ENCODE measurements at places on chromosomes 7 and 10. TPM values are rescaled to one million over a fixed set of nuclear protein-coding genes. Genes with fewer than 3 reads are reported as not detected.

The INA gene
- 204 TPM for total RNA-seq

The OAT gene
- total RNA-seq, result 58.4 TPM

The KCND2 gene
- 2.3 TPM for total RNA-seq

The MYL10 gene
- total RNA-seq, result not detected

The RPEL1 gene
- 0.49 TPM for total RNA-seq

The C10orf143 gene
- 2.8 TPM for total RNA-seq

DNA sequence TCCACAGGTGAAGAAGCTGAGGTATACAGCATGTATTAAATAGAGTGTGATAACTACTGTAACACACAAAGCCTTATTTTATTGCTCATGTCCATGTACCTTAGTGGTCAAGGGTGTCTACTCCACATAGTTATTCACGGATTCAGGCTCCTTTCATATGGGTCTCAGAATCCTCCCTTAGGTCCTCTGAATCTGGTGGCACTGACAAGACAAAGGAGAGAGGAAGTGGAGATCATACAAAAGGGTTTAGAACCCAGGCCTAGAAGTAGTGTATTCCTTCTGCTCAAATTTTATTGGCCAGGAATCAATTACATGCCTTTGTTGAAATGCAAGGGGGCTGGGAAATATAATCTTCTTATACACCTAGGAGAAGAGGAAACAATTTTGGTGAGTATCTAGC, 164.6 kb downstream of the PTEN start:
- ATAC-seq, result no peak

DNA sequence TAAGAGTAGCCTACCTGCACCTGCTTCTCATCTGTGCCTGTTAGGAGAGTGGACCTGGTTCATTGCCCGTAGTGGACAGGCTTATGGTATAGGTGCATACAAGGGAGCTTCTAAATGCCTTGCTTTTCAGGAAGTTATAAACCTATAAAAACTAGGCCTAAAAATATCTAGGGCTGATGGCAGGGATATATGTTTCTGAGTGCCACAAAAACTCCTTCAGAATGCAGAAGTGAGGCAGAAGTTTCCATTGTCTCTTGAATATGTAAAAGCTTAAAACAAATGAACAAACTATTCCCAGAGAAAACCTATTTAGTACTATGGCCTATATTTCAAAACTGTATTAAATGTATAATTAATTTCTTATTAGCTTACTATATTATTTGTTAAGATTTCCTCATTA, 91.8 kb downstream of the RNLS start:
- ATAC-seq, result no peak

DNA sequence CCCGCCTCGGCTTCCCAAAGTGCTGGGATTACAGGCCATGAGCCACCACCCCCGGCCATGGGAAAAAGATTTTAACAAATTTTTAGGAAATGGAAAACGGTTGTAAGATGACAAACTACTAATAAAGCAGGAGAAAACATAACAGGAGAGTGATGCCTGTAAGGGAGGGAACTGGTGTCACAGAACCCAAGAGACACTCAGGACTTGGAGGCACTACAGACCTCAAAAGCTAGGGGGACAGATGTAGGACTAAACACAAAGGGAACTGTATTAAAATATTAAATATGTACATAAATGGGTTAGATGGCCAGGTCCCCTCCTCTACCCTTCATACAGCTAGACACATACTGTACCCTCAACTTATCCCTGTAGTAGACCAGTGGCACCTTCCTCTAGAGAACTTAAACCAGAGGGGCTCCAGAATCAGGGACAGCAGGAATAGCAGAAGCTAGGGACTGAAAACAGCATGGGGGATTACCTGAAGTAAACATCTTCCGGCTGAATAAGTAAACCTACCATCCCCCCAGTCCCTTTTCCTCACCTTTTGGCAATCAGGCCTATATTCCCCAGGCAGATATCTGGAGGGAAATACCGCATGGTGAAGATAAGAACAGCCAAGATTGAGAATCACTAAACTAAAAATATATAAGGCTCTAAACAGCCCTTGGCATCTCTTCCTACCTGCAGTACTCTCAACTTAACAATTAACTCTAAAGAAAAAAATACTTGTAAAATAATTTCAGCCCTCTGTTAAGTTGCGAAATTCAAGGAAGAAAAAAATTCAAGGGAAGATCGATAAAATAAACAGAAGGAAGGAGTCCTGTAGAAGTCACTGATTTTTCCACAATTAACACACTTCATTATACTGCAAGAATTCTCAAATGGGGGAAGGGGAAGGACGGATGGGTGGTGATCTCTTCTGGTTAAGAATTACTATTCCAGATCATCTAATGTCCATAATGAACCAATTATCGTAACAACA, 15.5 kb downstream of the TM9SF3 start:
- no peak for ATAC-seq

GRCh38 chr7:140922741-140923345, 1.9 kb downstream of the BRAF start:
- no peak for ATAC-seq

DNA sequence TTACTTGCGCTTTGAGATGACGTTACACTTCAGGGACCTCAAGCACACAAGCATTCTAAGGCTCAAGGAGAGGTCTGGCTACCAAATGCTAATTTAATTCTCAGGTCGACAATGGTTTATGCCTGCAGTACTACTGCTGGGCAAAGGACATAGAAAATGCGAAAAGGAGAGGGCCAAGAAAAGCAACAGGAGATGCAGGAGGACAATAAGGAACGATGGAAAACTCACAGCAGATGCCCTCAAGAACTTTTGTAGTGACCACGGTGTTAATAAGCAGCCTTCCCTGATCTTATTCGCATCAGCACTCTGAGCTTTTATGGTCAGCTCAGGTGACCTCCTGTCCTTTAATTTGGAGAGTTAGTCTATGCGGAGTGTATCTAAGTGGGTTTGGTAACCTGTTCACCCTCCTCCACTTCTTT, 146.3 kb downstream of the GPR85 start:
- peak; percentile 45 for ATAC-seq

- ATAC-seq, result peak; percentile 17
Measured at GRCh38 chr7:44622342-44623151, 16.1 kb downstream of the OGDH start.

GRCh38 chr7:23965296-23965695, 255.3 kb downstream of the STK31 start:
- ATAC-seq, result no peak

DNA sequence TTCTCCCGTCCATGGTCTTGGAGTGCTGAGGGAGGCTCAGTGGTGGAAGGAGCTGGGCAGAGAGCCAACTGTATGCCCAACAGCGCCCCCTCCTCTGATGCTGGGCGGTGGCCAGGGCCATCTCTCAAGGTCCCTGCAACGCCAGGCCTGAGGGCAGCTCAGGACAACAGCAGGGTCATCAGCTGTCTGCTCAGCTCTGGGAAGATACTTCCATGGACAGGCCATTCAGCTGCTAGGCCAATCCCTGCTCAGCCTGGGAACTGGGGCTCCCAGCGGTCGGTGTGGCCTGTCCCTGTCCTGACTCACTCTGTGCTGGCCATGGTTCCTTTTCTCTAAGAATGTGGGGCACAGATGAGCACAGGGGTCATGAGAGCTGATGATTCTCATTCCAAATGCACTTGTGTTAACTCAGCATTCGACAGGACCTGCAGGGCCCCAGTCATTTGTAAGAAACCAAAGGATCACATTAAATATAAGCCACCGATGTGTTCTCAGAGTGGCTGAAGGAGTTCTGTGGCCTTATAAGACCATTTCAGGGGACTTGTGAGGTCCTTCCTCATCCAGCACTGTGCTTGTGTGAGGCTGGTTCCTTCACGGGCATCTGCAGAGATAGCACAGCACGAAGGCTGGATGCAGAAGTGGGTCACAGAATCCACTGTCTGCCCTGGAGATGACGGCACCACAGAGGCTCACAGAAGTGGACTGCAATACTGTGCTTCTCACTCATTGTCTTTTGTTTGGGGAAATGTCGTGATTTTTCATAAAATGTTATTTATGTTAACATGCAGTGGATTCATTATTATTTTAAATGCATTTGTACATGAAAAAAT, 73.0 kb downstream of the ADCY1 start:
- ATAC-seq, result peak; percentile 25

DNA sequence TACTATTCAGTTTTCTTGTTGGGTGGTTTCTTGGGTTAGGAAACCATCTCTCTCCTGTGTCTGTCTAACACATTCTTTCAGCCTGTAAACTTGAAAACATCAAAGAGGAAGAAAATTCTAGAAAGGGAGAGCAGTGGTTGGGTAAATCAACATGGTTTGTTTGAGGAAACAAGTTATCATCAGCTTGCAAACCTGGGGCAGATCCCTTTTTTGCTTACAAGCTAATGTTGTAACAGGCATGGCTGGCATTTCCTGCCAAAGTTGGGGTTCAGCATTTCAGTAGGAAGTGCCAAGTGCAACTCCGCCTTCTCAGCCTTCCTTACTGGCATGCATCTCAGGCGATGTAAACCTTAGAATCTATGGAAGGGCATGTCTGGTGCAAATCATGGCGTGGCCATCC, 112.6 kb downstream of the EEPD1 start:
- no peak for ATAC-seq

GRCh38 chr7:106180721-106181120, 68.6 kb upstream of the SYPL1 start:
- ATAC-seq, result no peak

DNA sequence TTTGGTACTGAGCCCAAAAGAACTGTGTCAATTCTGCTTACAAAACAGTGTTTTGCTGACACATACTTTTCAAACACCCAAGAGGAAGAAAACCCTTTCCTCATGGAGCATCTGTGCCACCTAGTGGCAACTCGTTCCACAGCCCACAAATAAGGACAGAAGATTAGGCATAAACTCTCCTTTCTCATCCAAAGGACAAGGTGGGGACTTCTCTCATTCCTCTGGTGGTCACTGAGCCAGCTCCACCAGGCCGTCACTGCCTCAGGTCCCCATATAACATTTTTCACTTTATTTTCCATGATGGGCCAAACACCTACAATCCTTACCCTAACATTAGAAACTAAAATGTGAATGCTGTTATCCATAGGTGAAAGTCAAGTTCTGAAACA, 76.9 kb downstream of the RNF216 start:
- ATAC-seq, result peak; percentile 42

GRCh38 chr7:43639858-43640491, 57.1 kb downstream of the STK17A start:
- peak; percentile 95 for ATAC-seq

DNA sequence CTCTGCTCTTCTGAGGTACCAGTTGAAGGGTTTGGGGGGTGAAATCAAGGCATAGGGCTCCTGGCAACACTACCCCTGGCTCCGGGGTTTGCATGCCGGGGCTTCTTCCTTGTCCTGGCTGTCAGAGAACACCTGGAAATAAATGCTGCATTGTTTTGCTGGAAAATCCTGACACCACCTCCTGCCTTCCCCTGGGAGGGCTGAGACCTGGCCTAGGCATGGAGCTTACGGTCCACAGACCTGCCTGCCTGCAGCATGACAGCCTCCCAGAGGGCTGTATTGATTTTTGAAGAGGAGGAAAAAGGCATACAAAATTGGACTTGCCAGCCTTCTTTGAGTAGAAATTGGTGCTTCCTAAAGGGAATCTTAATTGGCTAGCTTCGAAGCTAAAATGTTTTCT, 227.1 kb downstream of the MGMT start:
- ATAC-seq, result no peak

- no peak for ATAC-seq
Measured at GRCh38 chr10:132765435-132765834, 20.5 kb downstream of the NKX6-2 start.

GRCh38 chr7:137003086-137003485, 134.6 kb downstream of the CHRM2 start:
- ATAC-seq, result no peak

All from motor neuron (in vitro differentiated cells).